ENCODE measurements at places on chromosomes 11 and 22.
A peak's percentile ranks its signal among the peaks of the same experiment; 100 is the strongest.

DNA sequence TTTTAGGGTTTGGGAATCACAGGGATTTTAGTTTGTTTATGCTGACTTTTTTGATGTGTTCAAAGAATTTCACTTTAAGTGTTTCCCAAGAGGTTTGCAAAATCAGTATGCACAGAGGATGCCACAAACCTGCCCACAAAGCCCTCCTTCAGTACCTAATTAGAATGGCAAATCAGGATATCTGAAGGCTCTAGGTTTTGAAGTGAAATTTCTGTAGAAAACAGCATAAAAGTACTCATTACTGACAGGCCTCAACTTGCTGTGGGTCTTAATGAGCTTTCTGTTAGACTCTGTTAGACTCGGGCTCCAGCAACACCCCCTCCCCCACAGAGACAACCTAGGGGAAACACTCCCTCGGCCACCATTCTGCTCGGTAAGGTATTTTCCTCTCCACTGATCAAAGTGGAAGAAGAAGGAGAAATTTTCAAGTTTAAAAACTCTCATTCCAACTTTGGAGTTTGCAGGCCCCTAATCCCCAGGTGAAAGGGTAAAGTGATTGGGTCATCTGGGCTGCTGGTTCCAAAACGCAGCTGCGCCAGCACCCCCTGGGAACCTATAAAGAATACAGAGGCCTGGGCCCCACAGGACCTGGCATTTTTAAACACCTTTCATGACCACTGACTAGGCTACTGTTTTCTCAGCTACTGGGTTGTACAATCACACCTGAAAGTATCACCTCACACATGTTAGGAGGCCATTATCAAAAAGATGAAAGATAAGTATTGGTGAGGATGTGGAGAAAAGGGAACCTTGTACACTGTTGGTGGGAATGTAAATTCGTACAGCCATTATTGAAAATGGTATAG is 67.5 kb downstream of the PLEKHA7 start:
- no peak for DNase-seq

GRCh38 chr11:128338811-128339210 is 248.5 kb downstream of the ETS1 start:
- no peak for DNase-seq

- DNase-seq: no peak
These were observed 61.0 kb downstream of the TNRC6B start for GRCh38 chr22:40238425-40239344.

GRCh38 chr11:112212710-112213109 is 13.5 kb upstream of the PTS start:
- no peak for DNase-seq

DNA sequence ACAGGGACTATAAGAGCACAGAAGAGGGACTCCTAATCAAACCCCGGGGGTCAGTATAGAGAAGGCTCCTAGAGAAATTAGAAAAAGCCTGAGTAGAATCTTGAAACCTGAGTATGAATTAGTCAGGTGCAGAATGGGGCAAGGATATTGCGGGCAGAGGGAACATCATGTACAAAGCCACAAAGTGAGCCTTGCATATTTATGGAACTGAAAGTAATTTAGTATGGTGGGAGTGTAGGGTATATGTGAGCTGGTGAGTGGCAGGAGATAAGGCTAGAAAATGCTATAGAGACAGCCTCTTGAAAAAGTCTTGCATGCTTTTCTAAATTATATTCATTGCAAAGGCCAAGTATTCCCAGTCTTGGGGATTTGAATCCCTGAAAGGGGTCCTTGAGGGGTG is 93.7 kb downstream of the STIM1 start:
- no peak for DNase-seq

- DNase-seq: no peak
These were observed 10.4 kb downstream of the OR51B4 start for GRCh38 chr11:5291207-5291838.

GRCh38 chr11:111299101-111300026 is 1.0 kb downstream of the POU2AF3 start:
- no peak for DNase-seq

DNA sequence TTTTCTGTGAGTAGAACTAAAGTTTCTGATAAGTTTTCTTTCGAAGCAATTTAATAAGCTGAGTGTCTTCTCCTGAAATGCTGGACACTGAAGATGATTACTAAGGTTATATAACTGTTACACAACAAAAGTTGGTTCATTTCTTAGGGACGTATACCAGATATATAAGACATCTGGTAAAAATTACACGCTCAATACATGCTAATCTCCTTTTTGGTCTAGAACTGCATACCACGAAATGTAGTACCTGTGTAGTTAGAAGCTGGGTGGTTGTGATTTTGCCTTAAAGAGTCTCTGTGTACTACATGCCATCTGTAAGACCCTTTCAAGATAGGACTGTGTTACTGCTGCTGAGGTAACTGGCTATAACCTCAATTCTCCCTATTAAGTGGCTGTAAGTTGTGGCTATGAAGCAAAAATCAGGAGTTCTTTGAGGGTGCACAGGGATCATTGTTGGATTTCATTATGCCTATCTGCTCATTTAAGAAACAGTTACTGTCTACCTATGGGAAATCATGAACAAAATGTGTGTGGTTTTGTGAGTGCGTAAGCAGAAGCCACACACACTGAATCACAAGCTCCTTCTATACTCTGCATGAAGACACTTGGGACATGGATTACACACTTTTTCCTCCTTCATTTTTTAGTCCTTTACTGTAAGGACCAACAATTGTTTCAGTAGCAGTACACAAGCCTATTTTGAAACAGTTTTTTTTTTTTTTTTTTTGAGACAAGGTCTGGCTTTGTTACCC is 195.9 kb downstream of the SWAP70 start:
- no peak for DNase-seq

DNA sequence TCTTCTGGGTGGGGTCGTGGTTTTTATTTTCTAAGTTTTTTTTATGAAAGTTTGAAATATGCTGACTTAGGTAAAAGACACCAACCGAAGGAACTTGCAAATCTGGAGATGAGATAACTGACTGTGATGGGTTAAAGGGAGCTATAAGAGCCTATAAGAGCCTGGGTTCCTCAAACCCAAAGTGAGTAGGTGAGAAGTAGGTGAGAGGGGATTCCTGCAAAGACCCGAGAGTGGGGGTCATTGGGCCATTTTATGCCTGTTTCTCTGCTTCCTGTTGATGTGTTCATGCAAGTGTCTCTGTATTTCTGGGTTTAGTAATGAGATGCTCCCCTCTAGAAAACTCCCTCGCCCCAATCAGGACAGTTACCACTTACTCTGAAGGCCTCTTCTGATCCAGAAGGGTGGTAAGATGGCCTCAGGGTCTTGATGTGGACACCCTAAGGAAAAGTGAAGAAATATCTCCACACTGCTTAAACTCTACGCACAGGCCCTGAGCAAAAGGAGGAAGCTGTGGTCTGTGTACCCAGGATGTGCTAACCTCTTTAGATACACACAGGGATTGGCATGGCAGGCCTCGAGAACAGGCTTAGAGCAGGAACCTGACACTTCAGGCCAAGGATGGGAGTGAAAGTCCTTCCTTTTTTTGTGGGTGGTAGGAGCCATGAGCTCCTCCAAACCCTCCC is 1.8 kb downstream of the FLI1 start:
- no peak for DNase-seq

DNA sequence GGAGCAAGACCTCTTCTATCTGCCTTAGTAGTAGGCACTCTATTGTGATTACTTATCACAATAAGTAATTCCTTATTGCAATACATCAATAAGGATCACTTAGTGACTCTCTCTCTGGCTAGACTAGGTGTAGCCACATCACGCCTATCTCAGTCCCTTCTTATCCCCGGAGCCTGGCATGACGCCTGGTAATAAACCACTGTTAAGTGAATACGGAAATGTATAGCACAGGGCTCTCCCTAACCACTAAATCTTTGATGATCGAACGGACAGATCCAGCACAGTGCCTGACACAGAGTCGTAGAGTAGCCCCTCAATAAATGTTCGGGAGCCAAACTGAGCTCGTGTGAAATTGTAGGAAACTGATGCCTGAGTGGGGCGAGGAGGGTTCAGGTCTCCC is 143.3 kb downstream of the FBXO7 start:
- no peak for DNase-seq

GRCh38 chr11:102085864-102086551 is 24.2 kb upstream of the YAP1 start:
- no peak for DNase-seq

- DNase-seq: no peak
These were observed 1.1 kb downstream of the MOB2 start for GRCh38 chr11:1485504-1485885.

- DNase-seq: peak; percentile 36
These were observed 678 bp upstream of the RANGAP1 start for GRCh38 chr22:41286639-41287091.

DNA sequence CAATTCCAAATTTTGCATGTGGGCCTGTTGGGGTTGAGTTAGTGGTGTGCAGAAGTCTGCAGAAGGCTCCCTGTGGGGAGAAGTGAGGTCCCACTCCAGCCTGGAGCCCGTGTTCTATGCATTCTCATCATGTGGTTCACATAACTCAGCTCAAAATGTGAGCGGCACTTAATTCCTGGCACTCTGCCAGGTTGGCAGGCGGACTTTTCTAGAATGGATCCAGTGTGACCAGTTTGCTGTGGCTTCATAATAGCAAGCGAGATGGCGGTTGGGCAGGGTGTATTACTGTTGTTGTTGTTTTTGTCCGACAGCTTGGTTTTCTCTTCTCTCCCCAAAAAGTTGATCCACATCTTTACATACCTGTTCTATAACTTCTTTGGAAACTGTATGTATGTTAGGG is 146.8 kb upstream of the TTC12 start:
- DNase-seq: no peak

- no peak for DNase-seq
These were observed 26.8 kb downstream of the TENM4 start for GRCh38 chr11:79414041-79414440.

GRCh38 chr11:63993100-63993499 is 6.9 kb downstream of the OTUB1 start:
- DNase-seq: no peak

DNA sequence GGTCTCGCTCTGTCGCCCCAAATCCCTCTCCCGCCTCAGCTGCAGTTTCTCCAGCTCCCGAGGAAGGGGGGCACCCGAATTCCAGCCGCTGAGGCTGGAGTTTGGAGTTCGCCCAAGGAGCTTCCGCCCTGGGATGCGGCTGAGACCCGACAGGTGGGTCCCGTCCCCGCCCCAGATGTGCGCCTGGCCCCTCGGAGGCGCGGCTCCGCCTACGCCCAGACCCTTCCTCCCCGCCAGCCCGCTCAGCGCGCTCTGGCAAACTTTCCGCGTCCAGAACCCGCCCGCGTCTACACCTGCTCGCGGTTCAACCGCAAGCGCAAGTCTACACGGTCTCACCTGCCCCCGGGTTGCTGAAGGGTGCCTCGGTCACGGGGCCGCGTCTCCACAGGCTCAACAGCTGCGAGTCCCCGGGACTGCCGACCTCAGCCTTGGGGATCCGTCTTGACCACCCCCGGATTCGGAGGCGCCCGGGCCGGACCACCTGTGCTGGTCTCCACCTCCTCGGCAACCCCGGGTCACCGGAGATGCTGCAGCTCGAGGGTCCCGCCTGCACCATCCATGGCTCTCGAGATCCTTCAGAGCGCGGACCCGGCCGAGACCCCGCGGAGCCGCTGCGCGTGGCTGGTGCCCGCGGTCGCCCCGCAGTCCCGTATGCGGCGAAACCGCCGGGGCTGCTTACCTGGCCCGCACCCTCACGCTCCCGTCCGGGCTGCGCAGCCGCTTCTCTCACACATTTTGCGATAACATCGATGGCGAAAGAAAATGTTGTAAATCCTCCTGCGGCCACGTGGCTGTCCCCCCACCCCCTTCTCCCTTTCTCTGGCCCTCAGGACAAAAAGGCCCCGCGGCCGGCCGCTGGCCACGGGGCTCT is 63.6 kb downstream of the NFAM1 start:
- no peak for DNase-seq

GRCh38 chr22:48960576-48960975 is 867.1 kb downstream of the BRD1 start:
- DNase-seq: no peak

DNA sequence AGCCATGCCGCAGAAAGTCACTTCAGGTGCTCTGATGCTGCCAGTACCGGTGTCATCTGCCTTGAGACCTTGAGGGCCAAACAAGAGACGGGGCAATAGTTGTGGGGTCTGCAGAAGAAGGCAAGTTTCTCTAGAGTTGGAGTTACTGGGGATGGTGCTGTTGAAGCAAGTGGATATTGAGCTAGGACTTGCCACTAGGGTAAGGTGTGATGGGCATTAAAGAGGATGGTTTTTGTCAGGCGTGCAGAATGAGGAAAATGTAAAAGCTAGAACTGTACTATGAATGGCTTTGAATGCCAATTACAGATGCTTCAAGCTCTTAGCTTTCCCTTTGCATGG is 61.6 kb downstream of the TNRC6B start:
- DNase-seq: no peak

DNA sequence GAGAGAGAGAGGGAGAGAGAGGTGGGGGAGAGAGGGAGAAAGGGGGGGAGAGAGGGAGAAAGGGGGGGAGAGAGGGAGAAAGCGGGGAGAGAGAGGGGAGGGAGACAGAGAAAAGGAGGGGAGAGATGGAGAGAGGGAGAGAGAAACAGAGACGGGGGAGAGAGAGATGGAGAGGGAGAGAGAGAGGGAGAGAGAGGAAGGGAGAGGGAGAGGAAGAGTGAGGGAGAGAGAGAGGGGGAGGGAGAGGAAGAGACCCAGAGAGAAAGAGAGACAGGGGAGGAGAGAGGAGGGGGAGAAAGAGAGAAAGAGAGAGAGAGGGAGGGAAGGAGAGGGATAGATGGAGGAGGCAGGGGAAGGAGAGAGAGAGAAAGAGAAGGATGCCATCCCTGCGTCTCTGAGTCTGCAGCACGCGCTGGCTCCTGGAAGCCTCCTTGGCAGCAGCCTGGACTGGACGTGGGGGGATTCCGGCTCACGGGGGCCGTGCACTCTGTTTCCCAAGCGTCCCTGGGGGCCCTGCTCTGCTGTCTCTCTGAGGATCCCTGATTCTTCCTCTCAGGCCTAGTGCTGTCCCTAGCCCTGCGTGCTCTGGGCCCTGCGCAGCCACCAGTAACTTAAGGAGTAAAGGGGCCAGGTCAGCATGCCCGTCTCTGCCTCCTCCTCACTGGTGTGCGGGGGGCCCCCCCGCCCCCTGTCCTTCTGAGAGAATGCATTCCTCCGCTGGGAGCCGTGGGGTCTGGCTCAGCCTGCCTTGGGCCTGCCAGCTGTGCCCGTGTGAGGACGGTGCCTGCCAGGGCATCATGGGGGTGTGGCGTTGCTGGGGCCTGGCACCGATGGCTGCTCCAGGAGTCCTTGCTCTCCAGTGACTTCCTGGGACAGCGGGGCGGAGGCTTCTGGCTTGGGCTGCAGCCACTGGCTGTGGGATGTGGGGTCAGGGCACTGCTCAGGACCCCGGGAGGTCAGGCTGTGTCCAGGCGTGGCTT is 429.5 kb downstream of the TBC1D22A start:
- DNase-seq: no peak

GRCh38 chr11:115518983-115519628 is 14.9 kb upstream of the CADM1 start:
- no peak for DNase-seq

DNA sequence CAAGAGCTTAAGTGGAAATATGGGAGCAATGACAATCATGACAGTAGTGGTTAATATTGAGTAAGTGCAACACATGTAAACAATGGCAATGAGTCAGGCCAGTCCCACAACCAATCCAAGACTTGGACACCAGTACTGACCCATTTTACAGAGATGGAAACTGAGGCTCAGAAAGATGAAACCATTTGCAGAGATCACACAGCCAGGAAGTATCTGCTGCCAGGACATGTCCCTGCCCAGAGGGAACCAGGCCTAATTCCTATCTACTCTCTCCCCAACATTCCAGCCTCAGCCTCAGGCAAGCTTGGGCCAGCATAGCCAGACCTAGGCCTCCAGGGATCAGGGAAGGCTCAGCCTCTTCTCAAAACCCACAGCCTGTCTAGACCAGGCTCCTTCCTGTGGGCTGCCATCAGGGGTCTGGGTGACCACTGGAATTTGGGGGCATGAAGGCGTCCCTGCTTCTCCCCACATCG is 395.1 kb downstream of the MN1 start:
- no peak for DNase-seq
